ENCODE measurements at places on chromosomes 3 and 15.

DNA sequence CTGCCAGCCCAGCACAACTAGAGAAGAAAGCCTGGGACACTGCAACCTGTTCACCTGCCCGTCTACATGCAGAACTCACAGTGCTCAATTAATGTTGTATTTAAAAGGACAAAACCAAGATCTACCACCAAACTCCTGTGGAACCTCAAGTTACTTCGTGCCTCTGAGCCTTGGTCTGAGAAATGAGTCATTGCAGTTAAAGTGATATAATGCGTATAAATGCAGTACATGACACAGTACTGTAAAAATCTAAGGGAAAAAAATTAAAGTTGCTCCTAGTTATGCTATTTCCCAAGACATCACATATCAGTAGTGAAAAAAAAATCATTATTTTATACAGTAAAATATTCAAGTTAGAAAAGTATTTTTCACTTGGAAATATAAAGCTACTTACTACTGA, 138.9 kb downstream of the ZIC4 start:
- no peak for DNase-seq

DNA sequence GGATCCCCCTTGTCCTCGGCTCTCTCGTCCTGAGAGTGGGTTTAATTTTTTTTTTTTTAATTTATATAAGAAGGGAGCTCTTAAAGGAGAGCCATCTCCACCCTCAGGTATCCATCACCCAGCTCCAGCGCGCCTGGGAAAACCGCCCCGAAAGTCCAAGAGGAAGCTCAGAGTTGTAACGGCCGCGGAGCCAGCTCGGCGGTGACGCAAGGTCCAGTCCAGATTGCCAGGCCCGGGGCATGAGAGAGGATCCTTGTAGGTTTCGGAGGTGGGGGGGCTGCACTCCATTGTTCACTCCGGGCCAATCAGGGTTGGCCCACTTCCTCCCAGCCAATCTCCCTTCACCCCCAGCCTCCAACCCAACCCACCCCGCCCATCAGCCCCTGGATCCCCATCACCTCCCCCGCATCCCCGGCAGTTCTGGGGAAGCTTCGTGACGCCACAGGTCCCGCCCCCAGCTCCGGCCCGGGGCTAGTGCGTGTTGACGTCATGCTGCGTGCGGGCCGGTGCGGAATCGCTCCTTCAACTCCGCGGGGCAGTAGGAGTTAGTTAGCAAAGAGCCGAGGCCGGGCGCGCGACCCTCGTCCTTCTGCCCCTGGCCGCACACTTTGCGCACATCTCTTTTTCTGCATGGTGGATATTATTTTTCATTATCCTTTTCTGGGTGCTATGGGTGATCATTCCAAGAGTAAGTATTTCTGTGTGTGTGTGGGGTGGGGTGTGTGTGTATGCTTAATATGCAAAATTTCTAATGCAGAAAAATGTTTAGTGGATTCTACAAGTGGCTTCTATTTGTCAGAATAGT, at the start of gene ISL2:
TSS of gene ISL2 (plus strand) at position 520 of the 805 bp plus-strand sequence. CDS start at position 631, 111 bp downstream.
- DNase-seq = peak; percentile 38

GRCh38 chr15:76976572-76977270, 18.2 kb upstream of the PSTPIP1 start:
- DNase-seq = no peak

DNA sequence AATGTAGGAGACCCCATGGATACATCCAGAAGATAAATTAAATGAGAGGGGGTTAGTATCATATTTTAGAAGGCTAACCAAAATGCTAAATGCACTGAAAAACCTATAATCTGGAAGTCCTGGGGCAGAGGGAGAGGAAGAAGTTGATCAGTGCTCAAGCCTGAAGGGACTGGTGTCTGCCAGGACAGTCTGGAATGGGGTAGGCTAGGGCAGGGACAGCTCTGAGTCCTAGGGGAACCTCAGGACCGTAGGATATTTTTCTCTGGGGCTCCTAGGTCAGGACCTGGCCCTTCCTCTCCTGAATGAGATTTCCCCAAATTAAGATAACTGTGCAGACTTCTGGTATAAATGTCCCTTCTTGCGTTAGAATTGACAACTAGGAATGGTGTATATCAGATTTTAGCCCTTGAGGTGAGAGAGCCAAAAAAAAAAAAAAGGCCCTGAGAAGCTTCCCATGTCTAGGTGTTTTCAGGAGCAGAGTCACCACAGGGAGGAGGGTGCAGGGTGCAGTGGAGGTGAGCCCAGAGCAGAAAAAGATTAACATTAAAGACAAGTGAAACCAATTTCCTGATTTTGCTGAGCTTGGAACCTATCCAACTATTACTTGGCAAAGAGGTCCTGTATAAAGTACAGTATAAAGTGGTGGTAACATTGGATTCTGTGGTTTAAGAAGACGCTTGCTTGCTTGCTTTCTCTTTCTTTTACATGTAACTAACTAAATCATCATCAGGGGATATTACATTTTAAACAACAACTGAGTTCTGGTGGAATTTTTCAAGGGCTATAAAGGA, 63.5 kb downstream of the HACD2 start:
- DNase-seq = no peak

DNA sequence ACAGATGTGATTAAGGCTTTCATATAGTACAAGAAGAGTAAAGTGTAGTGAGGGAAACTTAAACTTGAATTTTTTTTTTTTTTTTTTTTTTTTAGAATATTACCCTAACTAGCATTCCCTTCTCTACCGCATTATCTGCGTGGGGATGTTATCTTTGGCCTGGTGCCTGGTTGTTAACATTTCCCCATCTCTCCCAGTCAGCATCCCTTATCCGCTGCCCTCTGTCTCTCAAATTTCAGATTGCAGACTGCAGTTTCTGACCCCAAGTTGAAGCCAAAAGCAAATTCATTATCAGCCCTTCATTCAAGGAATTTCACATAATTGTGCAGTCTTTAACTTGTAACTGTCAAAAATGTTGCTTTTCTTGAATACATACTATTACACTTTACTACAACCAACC, 353.0 kb downstream of the PLOD2 start:
- no peak for DNase-seq

DNA sequence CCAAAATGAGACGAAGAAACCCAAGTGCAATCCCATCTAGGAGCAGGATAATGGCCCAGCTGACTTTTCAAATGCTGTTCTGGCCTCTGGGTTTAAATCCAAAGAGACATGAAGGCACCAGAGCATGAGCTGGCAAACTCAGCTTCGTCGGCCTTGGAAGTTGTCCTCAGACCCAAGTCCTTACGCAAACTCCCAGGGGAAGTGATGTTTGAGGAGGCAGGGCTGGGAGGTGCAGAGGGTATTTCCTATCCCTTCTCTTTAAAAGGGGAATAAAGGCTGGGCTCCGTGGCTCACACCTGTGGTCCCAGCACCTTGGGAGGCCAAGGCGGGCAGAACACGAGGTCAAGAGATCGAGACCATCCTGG, 68.9 kb upstream of the HERC1 start:
- DNase-seq = no peak

DNA sequence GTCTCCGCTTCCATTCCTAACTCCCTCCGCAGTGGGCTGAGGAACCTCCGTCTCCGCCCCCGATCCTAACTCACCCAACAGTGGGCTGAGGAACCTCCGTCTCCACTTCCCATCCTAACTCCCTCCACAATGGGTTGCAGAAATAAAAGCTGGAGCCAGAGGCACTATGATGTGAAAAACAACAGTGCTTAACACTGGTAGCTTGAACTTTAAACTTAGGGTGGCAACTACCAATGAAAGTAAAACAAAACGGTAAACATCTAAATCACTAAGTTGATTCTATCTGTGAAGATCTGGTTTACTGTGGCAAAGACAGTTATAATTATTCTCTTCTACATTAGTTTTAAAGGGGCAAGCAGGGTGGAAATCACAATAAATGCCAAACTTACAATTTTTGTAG, 25.9 kb upstream of the GP5 start:
- DNase-seq = no peak

DNA sequence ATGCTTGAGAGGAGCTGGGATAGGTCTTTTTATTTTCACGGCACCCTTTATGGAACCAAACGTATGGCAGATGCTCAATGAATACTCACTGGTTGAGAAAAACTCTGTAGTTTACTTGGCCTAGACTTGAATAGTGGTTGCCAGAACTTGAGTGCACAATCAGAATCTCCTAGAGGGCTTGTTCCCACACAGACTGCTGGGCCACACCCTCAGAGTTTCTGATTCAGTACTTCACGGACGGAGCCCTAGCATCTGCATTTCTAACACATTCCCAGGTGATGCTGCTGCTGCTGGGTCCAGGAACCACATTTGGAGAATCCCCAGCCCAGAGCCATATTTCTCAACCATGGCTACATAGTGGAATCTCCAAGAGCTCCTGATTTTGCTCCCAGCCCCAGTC, 24.6 kb downstream of the CA12 start:
- no peak for DNase-seq

GRCh38 chr15:51727141-51727897, 10.1 kb downstream of the LYSMD2 start:
- no peak for DNase-seq

GRCh38 chr3:175278680-175279079, 419.5 kb downstream of the NAALADL2 start:
- no peak for DNase-seq

- no peak for DNase-seq
Observed at GRCh38 chr3:8237893-8238292, 263.7 kb upstream of the LMCD1 start.

DNA sequence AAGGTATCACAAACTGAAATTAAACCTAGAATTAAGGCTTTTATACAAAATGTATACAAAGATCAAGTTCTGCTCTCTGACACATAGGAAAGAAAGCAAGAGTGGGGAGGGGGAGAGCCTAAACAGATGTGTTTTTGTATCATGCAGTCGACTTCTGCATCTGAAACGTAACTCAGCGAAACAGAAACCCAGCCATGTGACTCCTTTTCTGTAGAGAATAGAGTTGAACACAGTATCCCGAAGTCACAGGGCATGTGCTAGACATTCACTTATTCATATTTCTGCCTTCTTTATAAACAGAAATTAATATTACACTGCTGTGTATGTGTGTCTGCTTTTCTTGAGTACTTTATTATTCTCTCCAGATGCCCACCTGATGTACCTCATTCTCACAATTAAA, 121.0 kb downstream of the PDZRN3 start:
- DNase-seq = no peak

DNA sequence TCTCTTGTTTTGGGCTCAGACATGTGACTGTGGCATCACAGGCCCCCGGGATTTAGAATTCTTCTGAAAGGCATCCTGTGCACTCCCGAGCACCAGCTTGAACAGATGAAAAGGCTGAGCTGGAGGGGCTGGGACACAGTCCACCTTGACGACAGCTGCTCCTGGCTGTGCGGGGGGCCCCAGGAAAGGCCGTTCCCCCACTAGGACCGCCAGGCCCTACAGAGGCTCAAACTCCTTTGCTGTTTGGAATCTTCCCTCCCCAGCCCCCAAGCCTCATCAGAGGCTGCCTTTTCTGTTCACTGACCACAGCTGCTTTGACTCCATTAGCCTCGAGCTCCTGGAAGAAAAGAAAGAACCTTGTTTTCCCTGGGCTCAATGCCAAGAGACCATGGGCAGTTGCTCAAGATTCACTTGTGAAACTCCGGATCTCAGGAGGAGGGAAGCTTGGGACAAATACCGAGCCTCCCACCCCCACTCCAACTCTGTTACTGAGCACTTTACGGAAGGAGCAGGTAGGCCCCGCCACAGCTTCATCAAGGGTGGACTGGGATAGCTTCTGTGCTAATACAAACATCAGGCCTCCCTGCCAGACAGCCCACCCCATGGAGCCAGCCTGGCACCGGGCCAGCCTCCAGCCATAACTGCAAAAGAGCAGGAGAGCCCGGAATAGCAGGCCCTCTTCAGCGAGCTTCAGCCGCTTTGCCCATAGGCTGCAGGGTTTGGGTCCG, 15.7 kb downstream of the CIDEC start:
- DNase-seq = no peak

DNA sequence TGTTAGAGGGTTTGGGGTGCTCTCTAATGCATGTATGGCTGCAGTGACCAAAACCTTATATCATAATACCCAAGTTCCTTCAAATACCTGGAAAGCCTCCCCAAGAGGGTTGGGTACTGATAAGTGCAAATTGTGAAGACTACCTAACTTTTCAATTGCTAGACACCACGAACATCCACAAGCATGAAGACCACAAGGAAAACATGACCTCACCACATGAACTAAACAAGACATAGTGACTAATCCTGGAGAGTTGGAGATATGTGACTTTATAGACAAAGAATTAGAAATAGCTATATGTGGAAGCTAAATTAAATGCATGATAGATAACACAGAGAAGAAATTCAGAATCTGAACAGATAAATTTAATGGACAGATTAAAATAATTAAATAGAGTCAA, 23.9 kb upstream of the AADACL2 start:
- DNase-seq = no peak

DNA sequence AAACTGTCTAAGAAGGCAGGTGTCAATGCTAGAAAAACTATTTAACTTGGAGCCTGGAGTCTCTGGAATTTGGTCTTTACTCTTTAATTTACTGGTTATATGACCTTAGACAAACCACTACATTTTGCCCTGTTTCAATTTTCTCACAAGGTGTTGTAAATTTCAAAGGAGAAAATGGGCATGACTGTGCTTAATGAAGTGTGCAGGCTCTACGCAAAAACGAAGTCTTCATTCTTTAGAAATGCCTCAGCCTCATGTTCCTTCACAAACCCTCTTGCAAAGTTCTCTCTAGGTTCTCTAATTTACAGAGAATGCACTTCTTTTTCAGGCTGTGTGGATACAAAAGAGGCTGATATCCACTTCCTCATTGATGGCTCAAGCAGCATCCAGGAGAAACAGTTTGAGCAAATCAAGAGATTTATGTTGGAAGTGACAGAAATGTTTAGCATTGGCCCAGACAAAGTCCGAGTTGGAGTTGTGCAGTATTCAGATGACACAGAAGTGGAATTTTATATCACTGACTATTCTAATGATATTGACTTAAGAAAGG, 39.1 kb downstream of the COL6A5 start:
- no peak for DNase-seq

DNA sequence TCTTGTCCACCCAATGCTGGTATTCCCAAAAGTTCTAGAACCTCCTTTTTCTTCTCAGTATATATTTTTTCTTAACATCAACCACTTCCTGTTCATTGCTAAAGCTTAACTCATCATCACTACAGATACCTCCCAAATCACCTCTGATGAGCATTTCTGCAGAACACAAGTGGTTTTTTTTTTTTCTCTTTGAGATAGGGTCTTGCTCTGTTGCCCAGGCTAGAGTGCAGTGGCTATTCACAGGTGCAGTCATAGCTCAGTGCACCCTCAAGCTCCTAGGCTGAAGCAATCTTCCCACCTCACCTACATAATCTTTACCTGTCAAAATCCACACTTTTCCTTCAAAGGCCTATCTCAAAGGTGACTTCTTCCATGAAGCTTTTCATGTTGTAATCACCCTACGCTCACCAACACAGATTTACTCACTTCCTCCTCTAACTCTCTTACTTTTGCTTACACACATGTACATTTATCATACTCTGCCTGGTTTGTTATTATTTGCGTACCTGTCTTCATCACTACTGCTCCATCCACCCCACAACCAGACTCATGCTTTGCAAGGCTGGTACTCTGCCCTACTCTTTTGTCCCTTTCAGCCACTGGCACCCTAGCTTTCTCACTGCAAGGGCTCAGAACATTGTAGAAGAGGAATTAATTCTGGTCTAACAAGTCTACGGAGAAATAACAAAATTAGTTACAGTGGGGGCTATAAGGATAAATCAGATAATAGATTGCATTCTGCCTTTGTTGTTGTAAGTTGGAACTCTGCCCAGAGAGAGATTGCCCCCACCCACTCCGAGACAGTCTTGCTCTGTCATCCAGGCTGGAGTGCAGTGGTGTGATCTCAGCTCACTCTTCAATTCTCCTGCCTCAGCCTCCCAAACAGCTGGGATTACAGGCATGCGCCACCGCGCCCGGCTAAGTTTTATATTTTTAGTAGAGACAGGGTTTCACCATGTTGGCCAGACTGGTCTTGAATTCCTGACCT, 27.5 kb downstream of the HERC1 start:
- DNase-seq = no peak

- no peak for DNase-seq
Observed at GRCh38 chr3:71128961-71129360, 454.6 kb downstream of the FOXP1 start.

Data from stimulated activated CD8-positive, alpha-beta memory T cell treated with anti-CD3 and anti-CD28 coated beads, Interleukin-15, amount 100 ng/mL, for 4 hours (primary cell).